Dermis microvascular lymphatic vessel endothelial cell (primary cell): ENCODE measurements at places on chromosomes 7 and 10. TPM values are rescaled to one million over a fixed set of nuclear protein-coding genes. Genes with fewer than 3 reads are reported as not detected.

The TMEM176A gene
- total RNA-seq, result not detected in 2 replicates

The GRID2IP gene
- total RNA-seq, result 0.13 TPM in 1 of 2 replicates, not detected in the other

The SLC18A3 gene
- total RNA-seq, result not detected in 2 replicates

The SPDYE5 gene
- total RNA-seq, result under 0.01 TPM in 1 of 2 replicates, not detected in the other

The NRG3 gene
- 8.2 and 19.1 TPM in 2 replicates for total RNA-seq

The LRRD1 gene
- total RNA-seq, result under 0.01 TPM in 2 replicates

The SLC13A4 gene
- total RNA-seq, result not detected in 2 replicates

The LIPK gene
- not detected in 2 replicates for total RNA-seq

The PRSS58 gene
- not detected in 2 replicates for total RNA-seq

The CREB5 gene
- 3.0 and 4.7 TPM in 2 replicates for total RNA-seq

The CRYGN gene
- total RNA-seq, result not detected in 2 replicates

The SIRT1 gene
- total RNA-seq, result 7.8 and 8.1 TPM in 2 replicates

The C10orf71 gene
- total RNA-seq, result not detected in 2 replicates

The INMT gene
- under 0.01 TPM in 1 of 2 replicates, not detected in the other for total RNA-seq

The MEIG1 gene
- total RNA-seq, result not detected in 2 replicates

The AKR1B1 gene
- 34.4 and 48.3 TPM in 2 replicates for total RNA-seq

The CTAGE15 gene
- 0.13 TPM in 1 of 2 replicates, not detected in the other for total RNA-seq

The EPO gene
- total RNA-seq, result not detected in 2 replicates

The MEOX2 gene
- total RNA-seq, result 2.1 and 3.1 TPM in 2 replicates

The AASS gene
- total RNA-seq, result 15.9 and 19.0 TPM in 2 replicates

The MDFIC gene
- total RNA-seq, result 40.8 and 60.6 TPM in 2 replicates

The SPDYE1 gene
- not detected in 2 replicates for total RNA-seq

The ANXA8L1 gene
- not detected in 2 replicates for total RNA-seq

The RAMP3 gene
- 32.3 and 213 TPM in 2 replicates for total RNA-seq

The DLX5 gene
- not detected in 2 replicates for total RNA-seq

The PPRC1 gene
- total RNA-seq, result 6.5 and 9.1 TPM in 2 replicates

The MCM10 gene
- total RNA-seq, result 4.6 and 9.6 TPM in 2 replicates

The CASP2 gene
- 12.3 and 19.1 TPM in 2 replicates for total RNA-seq

The RNF133 gene
- total RNA-seq, result 0.51 and 1.0 TPM in 2 replicates

The H2BK1 gene
- not detected in 2 replicates for total RNA-seq

The CYP2C19 gene
- not detected in 2 replicates for total RNA-seq

The ZSCAN25 gene
- total RNA-seq, result 9.4 and 12.3 TPM in 2 replicates

The TMEM273 gene
- total RNA-seq, result 14.8 and 68.7 TPM in 2 replicates

The ADRA2A gene
- not detected in 2 replicates for total RNA-seq

The ST7 gene
- 12.5 and 13.5 TPM in 2 replicates for total RNA-seq

The SERPINE1 gene
- total RNA-seq, result 81.9 and 88.2 TPM in 2 replicates

The LIPF gene
- total RNA-seq, result not detected in 2 replicates

The ZFAND2A gene
- 10.0 and 15.4 TPM in 2 replicates for total RNA-seq

The TMEM270 gene
- not detected in 2 replicates for total RNA-seq

The PTPRE gene
- 117 and 240 TPM in 2 replicates for total RNA-seq

The GIMAP8 gene
- total RNA-seq, result 103 and 157 TPM in 2 replicates

The CDNF gene
- 0.26 and 0.38 TPM in 2 replicates for total RNA-seq

The TAS2R3 gene
- total RNA-seq, result 0.26 and 0.89 TPM in 2 replicates

The TMEM140 gene
- 18.5 and 49.4 TPM in 2 replicates for total RNA-seq
